ENCODE measurements at places on chromosomes 1 and 21.

DNA sequence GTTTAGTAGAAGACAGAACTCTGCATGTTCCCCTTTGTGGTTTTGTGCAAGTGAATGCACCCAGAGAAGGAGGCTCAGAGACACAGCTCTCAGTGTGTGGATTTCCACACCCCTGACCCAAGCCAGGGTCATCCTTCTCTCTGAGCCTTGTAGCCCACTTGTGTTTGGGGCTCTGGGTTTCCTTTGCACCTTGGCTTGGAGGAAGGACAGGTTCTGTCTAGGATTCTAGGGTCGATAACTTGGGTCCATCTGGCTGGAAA lies 27.2 kb downstream of the MYOG start:
- no peak for DNase-seq

DNA sequence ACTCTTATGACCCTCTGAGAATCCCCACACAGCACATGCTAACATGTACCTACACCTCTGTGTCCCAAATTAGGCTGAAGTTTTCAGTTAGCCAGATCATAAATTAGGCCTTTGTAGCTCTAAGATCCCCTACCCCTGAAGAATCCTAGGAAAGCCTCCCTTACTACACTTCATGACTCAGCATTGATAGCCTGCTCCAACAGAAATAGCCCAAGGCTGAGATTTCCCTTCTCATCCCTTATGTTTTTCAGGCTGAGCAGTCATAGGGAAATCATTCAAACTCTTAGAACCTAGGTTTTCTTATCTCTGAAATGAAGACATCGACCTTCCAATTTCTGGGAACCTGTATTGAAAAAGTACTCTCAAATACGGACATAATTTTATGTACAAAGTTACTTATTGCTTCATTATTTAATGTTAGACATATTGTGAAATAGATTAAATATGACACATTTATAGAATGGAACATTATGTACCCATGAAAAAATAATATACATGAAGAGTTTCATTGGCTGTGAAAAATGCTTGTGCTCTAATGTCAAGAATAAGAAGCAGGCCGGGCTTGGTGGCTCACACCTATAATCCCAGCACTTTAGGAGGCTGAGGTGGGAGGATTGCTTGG lies 122.4 kb upstream of the UBE2U start:
- DNase-seq = no peak

DNA sequence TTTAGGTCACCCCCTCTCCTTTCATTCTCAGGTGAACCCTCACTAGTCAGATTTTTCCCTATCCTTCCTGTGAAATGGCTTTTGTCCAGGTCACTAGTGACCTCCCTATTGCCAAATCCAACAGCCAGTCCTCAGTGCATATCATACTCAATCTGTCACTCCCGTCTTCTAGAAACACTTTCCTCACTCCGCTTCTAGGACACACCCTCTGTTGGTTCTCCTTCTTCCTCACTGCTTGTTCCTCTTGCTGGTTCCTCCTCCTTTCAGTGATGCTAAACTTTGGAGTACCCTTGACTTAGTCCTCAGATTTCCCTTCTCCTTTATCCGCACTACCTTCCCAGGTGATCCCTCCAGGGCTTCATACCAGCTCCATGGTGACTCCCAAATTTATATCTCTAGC lies 94.3 kb downstream of the RNF220 start:
- DNase-seq = no peak

DNA sequence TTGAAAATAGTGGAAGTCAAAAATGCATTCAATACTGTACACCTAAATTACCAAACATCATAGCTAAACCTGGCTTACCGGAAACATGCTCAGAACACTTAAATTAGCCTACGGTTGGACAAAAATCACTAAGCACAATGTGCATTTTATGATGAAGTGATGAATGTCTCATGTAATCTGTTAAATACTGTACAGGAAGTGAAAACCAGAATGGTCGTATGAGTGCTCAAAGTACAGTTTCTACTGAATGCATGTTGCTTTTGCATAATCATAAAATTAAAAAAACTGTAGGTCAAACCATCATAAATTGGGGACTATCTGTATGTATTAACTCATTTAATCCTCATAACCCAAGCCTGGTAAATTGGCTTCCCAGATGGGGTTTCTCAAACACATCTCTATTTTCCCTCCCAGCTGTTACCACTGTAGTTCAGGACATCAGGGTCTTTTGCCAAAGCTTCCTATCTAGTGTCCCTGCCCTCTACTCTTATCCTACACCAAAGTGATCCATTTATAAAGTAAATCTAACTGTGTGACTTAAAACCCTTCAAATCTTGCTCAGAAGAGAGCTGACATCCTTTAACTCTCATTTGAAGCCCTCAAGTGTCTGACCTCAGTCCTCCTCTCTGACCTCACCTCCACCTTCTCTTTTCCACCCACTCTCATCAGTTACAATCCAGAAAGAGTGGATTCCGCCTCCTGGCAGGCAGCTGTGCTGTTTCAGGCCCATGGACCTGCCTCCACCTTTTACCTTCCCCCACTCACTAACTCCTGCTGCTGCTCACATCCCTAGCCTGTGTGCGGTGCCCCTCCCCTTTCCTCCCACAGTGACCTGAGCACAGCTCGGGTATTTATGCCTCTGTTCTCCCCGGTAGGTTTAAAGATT lies 356.4 kb upstream of the ST6GALNAC5 start:
- DNase-seq = no peak

DNA sequence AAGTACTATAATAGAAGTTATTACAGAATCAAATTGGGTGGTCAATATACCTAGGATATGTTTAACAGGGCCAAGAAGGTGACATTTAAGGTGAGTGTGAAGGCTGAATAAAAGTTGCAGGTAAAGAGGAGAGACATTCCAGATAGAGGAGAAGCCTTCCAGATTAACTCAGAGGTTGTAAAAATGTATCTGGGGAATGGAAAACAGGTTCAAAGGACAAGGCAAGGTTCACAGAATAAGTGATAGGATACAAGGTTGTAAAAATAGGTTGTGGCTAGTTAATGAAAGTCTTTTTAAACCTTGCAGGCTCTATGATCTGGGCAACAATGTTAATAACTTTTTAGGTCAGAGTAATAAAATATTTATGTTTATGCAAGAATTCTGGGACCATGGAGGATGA lies 40.2 kb downstream of the FUBP1 start:
- DNase-seq = no peak
